ENCODE measurements at places on chromosomes 2 and 18.

DNA sequence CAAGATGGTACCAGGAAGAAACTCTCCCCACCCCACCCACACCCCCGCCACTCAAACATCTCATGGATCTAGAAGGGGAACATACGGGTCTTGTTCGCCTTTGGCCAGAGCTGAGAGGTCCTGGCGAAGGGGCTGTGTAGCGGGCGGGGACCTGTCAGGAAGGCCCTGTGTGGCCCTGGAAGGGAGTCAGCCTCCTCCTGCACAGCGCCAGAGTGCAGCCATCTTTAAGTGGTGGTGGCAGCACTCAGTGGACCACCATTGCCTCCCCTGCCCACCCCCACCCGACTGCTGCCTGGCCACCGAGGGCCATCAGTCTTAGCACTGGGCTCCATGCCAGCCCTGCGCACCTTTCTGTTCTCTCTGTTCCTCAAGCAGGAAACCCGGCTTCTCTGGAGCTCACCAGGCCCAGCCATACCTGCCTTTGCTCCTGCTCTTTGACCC is 11.6 kb upstream of the FAHD2A start:
- no peak for DNase-seq

DNA sequence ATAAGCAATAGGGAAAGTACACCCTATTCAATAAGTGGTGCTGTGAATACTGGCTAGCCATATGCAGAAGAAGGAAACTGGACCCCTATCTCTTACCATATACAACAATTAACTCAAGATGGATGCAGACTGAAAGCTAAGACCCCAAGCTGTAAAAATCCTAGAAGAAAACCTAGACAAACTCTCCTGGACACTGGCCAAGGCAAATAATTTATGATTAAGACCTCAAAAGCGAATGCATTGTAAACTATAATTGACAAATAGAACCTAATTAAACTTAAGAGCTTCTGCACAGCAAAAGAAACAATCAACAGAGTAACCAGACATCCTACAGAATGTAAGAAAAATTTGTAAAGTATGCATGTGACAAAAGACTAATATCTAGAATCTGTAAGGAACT is 41.1 kb upstream of the ASXL3 start:
- no peak for DNase-seq

- DNase-seq, result no peak
These were observed 29.2 kb downstream of the ANKRD44 start for GRCh38 chr2:197281421-197281820.

DNA sequence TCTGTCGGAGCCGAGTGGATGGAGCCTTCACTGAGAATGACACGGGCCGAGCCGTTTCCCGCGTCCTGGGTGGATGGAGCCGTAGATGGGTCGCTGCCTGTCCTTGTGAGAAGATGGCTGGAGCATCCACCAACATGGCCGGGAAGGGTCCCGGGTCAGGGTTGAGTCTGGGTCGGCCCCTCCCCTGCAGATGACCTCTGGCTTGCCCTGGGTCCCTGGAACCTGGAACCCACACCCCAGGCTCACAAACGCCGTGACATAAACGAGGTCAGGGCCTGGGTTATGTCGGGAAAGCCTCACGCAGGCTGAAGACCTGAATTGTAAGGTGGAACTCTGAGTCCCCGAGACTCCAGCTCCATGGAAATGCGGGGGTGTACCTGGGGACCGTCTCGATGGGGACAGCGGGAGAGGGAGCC is 94.9 kb downstream of the NFATC1 start:
- no peak for DNase-seq

DNA sequence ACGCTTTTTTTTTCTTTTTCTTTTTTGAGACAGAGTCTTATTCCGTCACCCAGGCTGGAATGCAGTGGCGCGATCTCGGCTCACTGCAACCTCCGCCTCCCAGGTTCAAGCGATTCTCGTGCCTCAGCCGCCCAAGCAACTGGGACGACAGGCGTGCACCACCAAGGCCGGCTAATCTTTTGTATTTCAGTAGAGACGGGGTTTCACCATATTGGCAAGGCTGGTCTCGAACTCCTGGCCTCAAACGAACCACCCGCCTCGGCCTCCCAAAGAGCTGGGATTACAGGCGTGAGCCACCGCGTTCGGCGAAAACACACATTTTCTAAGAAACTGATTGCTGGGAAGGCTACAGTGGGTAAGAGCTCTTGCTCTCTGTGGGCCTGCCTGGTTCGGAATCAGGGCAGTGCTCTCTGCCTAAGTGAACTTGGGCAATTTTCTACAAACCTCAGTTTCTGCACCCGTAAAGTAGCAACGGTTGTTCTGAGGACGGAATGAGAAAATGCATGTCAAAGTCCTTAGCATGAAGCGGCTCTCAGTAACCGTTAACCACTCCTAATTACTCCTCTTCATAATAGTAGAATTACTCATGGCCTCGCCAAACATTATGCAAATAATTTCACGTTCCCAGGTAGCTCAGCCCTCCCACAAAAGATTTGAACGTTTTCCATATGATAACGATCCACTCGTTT is 1.0 kb upstream of the PMAIP1 start:
- no peak for DNase-seq

DNA sequence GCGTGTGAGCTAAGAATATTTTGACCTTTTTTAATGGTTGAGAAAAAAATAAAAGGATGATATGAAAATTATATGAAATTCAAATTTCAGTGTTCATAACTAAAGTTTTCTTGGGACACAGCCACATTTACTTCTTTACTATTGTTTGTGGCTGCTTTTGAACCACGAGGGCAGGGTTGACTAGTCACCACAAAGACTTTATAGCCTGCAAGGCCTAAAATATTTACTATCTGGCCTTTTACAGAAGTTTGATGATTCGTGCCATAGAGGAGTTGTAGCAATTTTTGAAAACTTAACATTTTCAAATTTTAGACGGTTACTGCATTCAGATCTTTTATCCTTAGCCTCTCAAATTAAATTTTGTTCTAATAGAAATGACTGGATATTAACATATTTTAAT is 69.9 kb downstream of the LIMS1 start:
- no peak for DNase-seq

DNA sequence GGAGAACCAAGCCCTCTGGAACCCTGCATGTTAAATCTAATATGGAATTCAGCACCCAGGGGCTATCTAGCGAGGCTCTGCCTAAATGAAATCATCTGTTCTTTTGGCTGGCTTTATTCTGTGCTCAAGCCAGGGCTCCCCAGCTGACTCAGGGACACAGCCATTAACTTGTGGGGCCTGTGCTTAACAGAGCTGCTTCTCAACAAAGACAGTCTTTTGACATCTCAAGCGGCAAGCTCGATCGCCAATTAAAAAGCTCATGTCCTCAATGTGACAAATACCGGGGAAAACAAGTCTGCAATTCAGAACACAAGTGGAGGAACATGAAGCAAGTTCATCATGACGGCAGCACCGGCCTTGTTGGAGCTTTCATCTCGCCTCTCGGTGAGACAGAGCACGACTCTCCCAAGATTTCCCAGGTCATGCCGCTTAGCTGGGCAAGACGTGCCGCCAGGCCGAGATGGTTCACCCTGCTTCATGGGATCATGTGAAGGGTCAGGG is 64.9 kb downstream of the KLHL29 start:
- no peak for DNase-seq

GRCh38 chr2:150944315-150944714 is 317.3 kb downstream of the RBM43 start:
- DNase-seq, result no peak

DNA sequence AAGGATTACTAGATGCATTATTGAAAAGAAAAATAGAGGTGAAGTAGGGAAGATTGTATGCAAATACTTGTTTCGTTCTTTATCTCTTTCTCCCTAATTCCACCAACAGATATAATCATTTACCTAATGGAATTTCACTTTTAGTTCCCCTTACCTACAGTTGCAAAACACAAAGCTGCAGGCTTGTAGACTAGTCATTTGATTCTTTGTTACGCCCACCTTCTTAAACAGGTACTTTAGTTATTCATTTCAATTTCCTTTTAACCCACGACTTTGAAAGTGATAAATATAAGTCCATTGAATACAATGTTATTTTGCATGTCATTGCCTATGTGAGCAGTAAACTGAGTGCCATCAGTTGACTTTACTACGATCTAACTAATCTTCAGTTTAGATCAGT is 3.9 kb upstream of the HRH4 start:
- DNase-seq, result no peak

- DNase-seq, result no peak
These were observed 1208.4 kb downstream of the DPP10 start for GRCh38 chr2:115650827-115651226.

- DNase-seq, result no peak
These were observed 245.5 kb upstream of the PARD3B start for GRCh38 chr2:204299766-204300165.

GRCh38 chr2:66560683-66561082 is 125.8 kb downstream of the MEIS1 start:
- DNase-seq, result no peak

DNA sequence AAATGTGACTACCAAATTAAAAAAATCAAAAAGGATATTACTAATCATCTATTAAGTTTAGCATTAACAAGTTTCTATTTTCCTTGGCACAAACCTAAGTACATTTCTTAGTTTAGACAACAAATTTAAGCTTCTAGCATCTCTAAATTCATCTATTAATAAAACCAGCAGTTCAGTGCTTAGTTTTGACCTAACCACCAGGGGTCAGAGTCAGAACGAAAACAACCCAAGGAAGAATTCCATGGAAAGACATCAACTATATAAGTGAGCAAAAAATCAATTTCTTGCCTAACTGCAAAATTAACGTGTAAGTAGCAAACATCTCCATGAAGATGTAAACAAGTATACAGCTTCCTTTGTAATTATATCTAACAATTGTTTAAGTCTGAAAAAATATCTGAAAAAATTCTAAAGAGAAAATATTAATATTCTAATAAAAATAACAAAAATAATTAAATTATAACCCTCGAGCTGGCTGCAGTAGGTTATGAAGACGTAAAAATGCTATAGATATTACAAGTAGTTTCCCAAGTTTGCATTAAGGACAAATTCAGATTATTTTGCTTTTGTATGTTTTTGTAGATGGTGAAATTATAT is 83.7 kb downstream of the CERKL start:
- no peak for DNase-seq

DNA sequence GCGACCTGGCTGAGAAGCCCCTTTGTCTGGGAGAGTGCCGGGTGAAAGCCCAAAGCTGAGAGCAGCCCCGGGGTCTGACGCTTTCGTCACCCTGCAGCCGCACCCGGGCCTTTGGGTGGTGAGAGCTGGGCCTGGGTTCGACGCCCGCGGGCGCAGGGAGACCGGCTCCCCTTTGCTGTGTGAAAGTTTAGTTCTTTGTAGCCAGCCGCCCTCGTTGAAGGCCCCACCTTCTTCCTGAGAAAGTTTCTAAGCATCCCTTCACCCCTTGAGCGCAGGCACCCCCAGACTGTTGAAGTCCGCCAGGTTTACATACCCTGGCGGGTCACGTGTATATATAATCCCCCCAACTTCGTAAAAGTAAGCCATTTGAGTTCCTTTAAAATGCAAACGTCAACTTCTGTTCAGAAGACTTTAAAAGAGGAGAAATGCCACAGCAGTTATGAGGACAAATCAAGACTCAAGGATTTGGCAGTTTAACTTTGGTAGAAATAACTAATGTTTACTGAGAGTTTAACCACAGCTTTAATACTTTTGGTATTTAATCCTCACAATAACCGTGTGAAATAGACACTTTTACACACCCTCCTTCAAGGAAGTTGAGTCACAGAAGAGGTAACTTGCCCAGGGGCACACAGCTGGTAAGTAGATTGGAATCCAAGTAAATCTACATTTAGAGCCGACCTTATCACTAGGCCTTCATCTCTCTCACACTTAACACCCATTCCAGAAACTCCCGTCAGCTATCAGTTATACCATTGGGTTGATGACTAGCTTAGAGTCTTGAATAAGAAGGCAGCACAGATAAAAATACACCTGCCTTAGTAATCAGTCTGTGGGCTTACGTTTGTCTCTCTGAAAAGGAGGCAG is 1.1 kb upstream of the MBOAT2 start:
- no peak for DNase-seq

GRCh38 chr2:235749121-235749770 is 255.4 kb downstream of the AGAP1 start:
- DNase-seq, result no peak

- DNase-seq, result no peak
These were observed 90.6 kb downstream of the SKA1 start for GRCh38 chr18:50465211-50466153.

GRCh38 chr2:155393406-155393805 is 694.9 kb downstream of the KCNJ3 start:
- DNase-seq, result no peak

All from activated CD4-positive, alpha-beta T cell treated with anti-CD3 and anti-CD28 coated beads, Interleukin-2, amount 50 U/mL, for 16 hours (primary cell).